ENCODE measurements at places on chromosomes 6 and 20.

DNA sequence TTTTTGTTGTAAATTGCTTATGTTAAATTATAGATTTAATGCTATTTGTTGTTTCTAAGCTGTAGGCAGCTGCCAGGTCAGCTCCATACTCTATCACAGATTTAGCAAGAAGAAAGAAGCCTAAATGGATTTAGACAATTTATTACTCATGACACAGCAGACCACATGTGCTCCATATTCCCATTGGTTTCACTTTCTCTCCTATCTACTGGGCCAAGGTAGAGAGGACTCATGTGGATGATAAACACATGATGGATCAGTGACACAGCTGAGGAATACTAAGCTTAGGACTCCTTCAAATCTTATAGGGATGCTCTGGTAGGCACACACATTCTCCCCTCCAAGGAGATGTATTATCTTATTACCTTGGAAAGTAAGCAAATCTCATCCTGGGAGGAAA, 553.0 kb upstream of the ADGRB3 start:
- DNase-seq, result no peak

DNA sequence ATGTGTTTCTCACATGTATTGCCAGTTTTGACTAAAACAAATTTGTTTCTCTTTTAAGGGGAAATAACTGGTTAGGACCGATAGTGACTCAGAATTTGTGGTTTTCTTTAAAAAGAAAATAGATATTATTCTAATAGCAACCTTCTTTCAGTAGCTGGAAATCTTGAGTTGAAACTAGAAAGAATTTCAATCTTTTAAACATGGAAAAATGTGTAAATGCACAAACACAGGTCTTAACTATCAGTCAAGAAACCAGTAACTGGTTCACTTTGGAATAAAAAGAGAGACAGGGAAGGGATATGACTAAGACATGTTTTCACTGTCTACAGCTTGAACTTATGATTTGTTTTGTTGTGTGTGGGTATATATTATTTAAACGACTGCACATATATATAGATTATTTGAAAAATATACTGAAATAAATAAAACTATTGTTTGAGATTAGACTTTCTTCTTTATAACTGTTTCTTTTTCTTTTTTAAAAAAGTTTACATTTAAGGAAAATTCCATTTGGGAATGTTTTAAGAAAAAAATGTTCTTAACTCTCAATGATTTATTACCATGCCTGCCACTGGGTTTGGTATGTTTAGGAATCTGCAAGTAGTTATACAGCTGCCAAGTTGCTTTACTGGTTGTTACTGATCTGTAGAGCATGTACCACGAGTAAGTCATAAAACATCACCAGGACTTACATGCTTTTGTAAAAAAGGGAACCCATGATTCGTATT, 753.3 kb upstream of the MARCKS start:
- no peak for DNase-seq

DNA sequence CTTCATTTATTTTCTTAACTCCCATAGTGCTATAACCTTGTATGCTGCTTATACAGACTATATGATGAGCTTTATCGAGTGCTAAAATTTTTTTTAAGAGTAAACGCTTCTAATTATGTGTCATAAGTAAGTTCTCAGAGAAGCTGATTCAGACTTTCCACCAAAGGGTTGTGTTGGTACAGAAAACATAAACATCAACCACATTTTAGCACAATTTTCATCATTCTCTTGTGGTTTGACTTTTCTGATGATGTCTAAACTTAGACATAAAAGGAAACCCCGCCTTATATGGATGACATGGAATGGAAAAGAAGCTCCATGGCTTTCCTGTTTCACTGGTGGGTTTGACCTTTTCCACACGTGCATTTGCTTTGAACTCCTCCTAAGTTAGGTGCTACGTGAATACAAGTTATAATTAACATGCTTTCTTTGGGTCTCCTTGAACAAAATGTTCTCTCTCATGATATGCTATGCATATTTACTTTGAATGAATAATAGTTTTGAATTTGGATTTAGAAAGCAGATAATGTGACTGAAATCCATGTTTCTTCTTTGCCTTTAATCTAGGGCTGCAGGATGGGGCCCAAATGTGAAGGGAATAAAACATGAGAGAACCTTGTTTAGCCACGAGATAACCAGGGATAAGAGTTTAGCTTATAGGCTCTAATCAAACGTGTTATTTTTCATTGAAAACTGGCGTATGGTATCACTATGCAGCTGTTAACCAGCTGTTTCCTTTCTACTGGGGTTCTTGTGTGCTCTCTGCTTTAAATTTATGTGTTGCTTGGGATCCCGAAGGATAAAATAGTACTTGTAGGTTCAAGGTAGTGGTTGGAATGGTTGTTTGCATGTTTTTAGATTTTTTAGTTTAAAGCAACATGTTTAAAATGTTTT, 127.1 kb upstream of the AHI1 start:
- no peak for DNase-seq

GRCh38 chr20:61288331-61288784, 36.3 kb downstream of the CDH4 start:
- DNase-seq, result no peak

GRCh38 chr20:25549843-25550477, 35.4 kb downstream of the NINL start:
- no peak for DNase-seq

DNA sequence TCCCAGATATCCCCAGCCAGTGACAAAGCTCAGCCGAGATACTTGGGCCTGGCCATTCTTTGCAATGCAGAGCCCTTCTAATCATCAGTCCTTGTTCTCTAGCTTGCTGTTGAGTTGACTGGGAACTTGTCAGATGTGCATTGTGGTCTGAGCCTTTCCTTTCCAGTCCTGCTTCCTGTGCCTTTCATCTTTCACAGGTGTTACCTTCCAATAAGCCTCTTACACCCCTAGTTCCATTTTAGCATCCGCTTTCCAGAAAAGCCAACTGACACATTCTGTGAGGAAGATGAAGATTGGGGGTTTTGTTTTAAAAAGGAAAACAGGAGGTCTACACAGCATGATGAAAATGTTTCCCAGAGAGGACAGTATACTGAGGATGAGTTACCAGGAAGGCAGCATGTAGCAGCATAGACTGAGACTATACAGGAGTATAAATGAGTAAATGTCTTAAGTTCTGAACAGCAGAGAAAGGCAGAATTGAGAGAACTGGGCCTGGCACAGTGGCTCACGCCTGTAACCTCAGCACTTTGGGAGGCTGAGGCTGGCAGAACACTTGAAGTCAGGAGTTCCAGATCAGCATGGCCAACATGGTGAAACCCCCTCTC, 5.6 kb upstream of the CEP85L start:
- DNase-seq, result no peak

DNA sequence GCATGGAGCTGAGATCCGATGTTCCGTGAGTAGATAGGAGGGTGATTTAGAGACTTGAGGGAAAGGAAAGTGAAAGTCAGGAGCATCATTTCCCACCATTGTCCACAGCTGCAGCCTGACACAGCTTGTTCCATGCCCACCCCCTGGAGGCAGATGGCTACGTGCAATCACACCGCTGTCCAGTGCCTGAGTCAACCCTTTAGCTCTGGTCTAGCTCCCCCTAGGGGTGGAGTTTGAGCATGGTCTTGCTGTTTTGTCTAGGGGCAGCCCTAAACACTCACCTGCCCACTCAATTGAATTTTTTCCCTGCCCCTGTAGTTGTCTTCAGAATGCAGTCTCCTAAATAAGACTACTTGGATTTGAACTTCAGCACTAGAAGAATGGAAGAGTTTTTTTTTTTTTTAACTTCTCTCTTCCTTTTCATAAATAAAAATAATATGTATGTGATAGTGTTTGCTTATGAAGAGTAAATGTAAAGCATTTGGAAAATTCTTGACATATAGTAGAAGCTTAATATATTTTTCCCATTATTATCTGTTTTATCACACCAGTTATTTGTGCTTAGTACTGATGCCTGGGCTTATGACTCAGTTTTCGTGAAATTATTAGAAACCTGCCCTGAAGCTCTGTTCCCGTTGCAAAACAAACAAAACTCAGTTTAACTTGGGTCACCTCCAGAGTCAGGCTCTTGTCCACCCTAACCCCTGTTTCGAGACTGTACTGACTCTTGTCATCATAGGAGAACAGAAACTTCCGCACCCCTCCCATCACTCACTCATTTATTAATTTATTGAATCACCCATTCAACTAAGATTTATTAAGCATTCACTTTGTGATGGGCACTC, 814.8 kb downstream of the MAFB start:
- DNase-seq, result no peak

DNA sequence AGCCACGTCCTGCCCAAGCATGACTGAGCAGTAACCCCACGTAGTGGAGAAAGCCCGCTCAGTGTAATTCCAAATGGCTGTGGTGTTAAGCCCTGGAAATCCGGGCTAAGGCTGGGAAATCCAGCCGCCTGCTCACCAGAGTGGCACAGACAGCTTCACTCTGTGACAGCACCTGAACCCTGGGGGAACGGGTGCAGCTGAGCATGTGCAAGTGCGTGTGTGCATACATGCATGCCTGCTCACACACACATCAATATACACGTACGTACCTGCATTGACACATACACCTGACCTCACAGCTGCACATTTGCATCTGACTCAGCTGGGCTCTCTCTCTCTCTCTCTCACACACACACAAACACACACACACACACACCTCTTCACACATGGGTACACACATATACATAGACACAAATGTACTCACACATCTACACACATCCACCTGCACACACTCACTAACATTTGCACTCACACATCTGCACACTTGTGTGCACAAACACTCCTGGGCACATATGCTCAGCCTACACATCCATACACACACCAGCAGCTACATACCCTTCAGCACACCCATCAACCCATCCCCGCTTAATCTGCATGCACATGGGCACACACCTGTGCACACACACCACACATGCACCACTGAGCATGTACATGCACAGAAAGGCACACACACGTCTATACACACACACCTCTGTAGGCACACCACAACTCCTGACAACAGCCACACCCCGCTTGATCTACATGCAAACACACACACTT, 114.1 kb downstream of the GRM4 start:
- no peak for DNase-seq

DNA sequence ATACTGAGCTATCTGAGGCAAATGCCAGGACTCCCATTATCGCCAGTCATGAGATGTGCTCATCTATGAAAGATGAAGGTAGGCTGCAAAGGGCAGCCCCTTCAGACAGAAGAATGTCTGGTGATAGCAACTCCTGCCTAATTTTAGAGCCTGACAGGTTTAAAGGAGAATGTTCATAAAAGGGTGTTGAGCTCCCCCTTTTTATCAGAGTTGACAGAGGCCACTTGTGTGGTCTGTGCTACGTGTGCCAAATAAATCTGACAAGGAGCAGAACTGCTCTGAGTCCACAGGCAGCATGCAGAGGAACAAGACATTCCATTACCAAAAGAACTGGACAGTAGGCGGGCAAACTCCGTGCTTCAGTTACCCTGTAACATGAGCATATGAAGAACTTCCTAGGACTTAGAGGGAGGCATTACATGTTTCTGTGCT, 101.8 kb downstream of the PREP start:
- no peak for DNase-seq

DNA sequence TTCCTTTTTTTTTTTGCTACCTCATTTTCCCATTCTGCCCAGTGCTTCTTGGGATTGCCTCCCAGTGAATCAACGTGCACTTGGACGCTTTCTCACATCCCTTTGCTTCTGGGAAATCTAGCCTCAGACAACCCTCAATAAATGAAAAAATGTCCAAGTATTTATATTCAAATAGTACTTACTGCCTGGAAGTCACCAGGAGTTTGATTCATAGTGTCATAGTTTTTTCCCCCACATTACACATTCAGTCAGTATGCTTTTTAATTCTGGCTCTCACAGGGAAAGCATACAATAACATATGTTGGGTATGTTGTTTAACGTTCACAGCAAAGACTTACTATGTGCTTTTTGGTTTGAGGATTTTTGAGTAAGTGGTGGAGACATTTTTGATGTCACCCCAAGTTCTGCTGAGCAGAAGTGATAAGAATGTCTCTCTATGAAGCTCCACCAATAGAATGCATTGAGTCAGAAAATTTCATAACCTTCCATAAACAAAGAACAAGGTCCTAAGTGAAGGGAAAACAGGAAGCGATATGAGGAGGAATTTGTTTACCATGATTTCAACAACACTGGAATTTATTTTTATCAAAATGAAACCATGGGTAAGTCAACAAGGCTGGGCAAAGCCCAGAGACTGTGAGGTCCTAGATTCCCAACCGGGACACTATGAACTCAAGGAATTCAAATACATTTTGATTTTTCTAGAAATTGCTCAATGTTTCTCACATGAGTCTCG, 301.2 kb upstream of the BMP2 start:
- no peak for DNase-seq

DNA sequence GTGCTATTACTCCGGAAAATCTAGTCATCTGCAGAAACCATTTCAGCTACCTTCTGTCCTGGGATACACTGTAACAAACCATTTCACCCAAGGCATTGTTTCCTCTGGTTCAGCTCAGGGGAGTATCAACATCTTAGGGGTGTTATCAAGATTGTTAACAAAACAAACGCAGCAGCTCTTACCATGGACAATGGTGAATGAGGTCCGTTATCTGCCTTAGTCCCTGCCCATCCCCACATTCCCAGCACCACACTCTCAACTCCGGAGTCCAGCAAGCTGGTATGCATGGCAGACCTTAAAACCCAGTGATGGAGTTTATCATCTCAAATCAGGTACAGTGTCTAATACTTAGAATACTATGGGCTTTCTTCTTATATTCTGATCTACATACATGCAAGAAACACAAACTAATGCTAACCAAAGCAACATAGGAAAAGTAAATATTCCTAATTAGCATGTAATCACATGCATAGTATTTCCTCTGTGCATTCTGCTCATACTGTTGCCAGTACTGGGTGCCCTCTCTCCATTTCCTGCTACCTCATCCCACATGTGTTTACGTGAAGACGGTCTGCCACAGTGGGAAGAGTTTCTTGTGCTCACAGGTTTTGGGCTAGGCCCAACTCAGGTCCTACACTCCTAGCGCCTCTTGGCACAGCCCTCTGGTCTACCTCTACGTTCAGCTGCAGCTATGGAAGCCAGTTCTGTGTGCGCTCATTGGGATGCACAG, 123.9 kb downstream of the DTNBP1 start:
- no peak for DNase-seq

- DNase-seq, result no peak
Observed at GRCh38 chr20:9989066-9989724, 45.6 kb upstream of the ANKEF1 start.

DNA sequence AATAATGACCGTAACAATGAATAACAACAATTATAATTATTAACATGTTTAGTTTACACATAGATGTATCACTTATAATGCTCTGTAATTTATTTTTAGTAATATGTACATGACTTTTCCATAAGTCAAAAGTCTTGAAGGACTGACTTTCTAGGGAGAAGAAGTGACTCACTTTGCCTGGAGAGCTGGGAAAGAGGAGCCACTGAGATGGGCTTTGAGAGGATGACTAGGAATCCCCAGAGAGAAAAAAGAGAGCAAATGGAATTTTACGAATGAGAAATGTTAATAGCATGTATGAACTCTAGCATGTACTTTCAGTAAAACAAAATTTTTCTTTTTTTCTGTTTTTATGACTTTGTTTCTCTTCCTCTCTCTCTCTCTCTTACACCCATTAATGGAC, 67.8 kb upstream of the RALY start:
- DNase-seq, result no peak

- DNase-seq, result no peak
Observed at GRCh38 chr6:37006793-37007339, 1.4 kb downstream of the FGD2 start.

- DNase-seq, result no peak
Observed at GRCh38 chr6:104585646-104586045, 274.1 kb downstream of the HACE1 start.

Data from activated CD4-positive, alpha-beta T cell treated with anti-CD3 and anti-CD28 coated beads for 1 hour (primary cell).